Activated CD8-positive, alpha-beta T cell treated with anti-CD3 and anti-CD28 coated beads for 36 hours (primary cell): ENCODE measurements at places on chromosomes 3 and 15. TPM values are rescaled to one million over a fixed set of nuclear protein-coding genes. Genes with fewer than 3 reads are reported as not detected.

FOXL2NB gene
- total RNA-seq, result not detected

PAK6 gene
- total RNA-seq, result 0.67 TPM

PARP9 gene
- 17.8 TPM for total RNA-seq

LRRC2 gene
- total RNA-seq, result not detected

SERPINI2 gene
- total RNA-seq, result not detected

CMC1 gene
- 22.4 TPM for total RNA-seq

CCR1 gene
- total RNA-seq, result 1.1 TPM

GOLGA8M gene
- 1.0 TPM for total RNA-seq

AMT gene
- total RNA-seq, result 4.4 TPM

GRCh38 chr3:111210003-111210711 lies 138.5 kb downstream of the NECTIN3 start:
- H3K4me1 ChIP-seq, result no peaks in the 10 kb centered on the region
- no peaks in the 10 kb centered on the region for H3K36me3 ChIP-seq
- no peak overlapping the region for H3K27ac ChIP-seq
- H3K4me3 ChIP-seq, result no peak overlapping the region

DNA sequence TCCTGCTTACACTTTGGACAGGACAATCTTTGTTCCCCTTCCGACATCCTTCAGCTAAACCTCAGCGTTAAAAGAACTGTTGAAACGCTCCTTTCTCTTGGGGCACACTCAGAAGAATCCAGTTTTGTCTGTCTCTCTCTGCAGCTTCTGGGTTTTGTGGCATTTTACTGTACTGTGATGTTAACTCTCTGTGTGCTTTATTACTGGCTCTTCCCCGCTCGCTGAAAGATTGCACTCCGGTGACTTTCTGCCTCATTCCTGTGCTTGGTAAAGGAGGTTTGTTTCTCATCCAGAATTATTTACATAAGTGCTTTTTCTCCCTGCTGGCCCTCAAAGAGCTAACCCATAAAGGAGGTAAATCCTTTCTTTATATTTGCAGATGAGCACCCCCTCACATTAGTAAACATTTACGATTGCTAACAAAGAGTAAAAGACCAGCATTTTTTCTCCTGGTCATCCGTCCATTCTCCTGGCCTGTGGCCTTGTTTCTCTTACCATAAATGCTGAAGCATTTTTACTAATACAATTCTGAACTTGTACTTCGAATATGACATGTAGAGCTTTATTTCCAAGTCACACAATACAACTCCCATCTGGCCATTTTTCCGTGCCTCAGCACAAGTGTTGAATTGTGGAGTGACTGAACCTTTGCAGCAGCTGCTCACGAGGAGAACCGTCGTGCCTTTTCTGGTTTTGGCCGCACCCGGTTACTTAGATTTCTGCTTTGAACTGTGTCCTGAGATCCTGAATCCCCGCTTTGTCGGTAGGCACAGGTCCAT lies 69.3 kb upstream of the RPL35A start:
- no peak for DNase-seq
- no peaks in the 10 kb centered on the region for H3K27me3 ChIP-seq
- peak overlapping the region; percentile 4 for H3K27ac ChIP-seq
- H3K4me3 ChIP-seq, result no peak overlapping the region
- peaks cover 26% of the 10 kb centered on the region for H3K4me1 ChIP-seq

- H3K36me3 ChIP-seq, result peaks cover 4% of the 10 kb centered on the region
- no peak for DNase-seq
- H3K4me1 ChIP-seq, result no peaks in the 10 kb centered on the region
- H3K4me3 ChIP-seq, result no peak overlapping the region
Measured at GRCh38 chr3:172262991-172263608, 185.2 kb downstream of the GHSR start.

- no peak for DNase-seq
- no peaks in the 10 kb centered on the region for H3K27me3 ChIP-seq
- no peak overlapping the region for H3K4me3 ChIP-seq
- no peaks in the 10 kb centered on the region for H3K36me3 ChIP-seq
- H3K27ac ChIP-seq, result no peak overlapping the region
Measured at GRCh38 chr3:37579181-37579580, 282.5 kb upstream of the CTDSPL start.

GRCh38 chr3:156519758-156520162 lies 35.2 kb downstream of the SSR3 start:
- H3K27ac ChIP-seq, result no peak overlapping the region
- peak; percentile 25 for DNase-seq
- H3K4me3 ChIP-seq, result no peak overlapping the region
- peaks cover 6% of the 10 kb centered on the region for H3K36me3 ChIP-seq

GRCh38 chr15:73517566-73517965 lies 74.6 kb downstream of the REC114 start:
- H3K4me1 ChIP-seq, result peaks cover 6% of the 10 kb centered on the region
- no peak for DNase-seq
- H3K4me3 ChIP-seq, result no peak overlapping the region
- H3K27ac ChIP-seq, result no peak overlapping the region

DNA sequence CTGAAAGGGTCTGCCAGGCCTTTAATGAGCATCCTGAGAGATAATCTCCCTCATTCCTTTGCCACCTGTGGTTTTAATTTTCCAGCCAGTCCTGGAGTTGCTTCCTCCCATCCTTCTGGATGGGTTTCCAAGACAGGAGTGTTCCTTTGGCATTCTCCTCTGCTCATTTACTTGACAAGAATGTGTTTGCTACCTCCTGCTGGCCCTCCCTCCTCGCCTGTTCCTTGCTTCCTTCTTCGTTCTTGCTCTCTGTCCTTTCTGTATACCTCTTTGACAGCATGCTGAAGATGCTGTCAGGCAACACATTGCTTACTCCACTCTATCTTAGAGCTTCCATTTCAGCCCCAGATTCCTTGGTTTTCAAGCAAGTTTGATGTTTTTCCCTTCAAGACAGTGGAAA lies 46.0 kb downstream of the ERC2 start:
- H3K4me1 ChIP-seq, result no peaks in the 10 kb centered on the region
- no peak overlapping the region for H3K27ac ChIP-seq
- H3K27me3 ChIP-seq, result peaks cover 8% of the 10 kb centered on the region
- no peak for DNase-seq
- no peaks in the 10 kb centered on the region for H3K36me3 ChIP-seq
- no peak overlapping the region for H3K4me3 ChIP-seq

DNA sequence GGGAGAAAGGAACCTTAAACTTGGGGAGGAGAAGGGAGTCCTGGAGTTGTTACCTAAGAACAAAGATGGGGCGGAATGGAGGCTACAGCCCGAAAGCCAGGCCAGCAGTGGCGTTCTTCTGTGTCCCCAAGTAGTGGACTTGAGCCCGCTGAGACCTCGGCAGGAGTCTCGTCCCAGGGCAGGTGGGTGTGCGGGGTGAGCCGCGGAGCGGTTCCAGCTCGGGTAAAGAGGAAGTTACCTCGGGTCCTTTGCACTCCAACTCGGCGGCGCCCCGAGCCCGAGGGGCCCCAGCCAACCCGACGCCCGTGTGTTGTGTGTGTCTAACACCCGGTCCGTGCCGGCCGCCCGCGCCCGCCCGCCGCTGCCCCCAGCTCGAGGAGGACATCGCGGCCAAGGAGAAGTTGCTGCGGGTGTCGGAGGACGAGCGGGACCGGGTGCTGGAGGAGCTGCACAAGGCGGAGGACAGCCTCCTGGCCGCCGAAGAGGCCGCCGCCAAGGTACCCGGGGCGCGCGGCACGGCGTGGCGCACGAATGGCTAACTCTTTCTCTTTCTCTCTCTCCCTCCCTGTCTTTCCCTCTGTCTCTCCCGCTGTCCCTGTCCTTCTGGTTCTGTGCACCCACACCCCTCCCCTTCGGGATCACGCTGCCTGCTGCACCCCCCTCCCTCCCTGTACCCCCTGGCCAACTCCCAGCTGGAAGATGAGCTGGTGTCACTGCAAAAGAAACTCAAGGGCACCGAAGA lies 959 bp downstream of the TPM1 start:
- no peak overlapping the region for H3K27ac ChIP-seq
- peaks cover 59% of the 10 kb centered on the region for H3K27me3 ChIP-seq
- H3K4me1 ChIP-seq, result peaks cover 4% of the 10 kb centered on the region
- peak; percentile 9 for DNase-seq
- no peaks in the 10 kb centered on the region for H3K36me3 ChIP-seq
